ENCODE measurements at places on chromosomes 2 and 18.
A peak's percentile ranks its signal among the peaks of the same experiment; 100 is the strongest.

DNA sequence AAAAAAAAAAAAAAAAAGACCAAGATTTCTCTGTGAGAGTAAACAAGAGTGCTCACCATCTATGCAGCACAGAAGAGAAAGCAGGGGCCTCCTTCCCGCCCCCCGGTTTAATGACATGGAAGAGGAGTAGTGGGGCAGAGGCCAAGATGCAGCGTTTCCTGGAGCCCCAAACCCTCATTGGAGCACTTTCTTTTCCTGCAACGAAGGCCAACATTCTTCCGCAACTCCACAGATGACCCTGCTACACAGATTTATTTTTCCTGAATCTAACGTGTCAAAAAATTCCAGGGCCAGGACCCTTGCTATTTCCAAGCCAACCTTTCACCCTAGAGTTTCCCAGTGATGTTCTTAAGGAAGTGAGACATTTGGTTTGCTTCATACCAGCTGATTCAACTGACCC lies 189.6 kb downstream of the MIB1 start:
- DNase-seq, result no peak

DNA sequence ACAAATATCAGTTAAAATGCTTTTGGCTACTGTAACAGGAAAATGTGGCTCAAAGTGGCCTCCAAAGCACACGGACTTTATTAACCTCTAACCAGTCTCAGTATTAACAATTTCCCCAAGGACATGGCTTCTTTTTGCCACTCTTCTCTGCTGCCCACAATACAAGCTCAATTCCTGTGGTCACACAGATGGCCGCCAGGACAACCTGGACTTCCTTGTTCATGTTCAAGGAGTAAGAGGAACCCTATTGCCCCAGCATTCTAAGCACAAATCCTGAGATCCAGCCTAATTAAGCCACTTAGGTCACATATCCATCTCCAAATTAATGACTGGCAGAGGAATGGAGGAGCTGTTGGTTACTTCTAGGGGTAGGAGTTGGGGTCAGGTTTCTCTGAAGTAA lies 38.2 kb downstream of the AOX1 start:
- no peak for DNase-seq

DNA sequence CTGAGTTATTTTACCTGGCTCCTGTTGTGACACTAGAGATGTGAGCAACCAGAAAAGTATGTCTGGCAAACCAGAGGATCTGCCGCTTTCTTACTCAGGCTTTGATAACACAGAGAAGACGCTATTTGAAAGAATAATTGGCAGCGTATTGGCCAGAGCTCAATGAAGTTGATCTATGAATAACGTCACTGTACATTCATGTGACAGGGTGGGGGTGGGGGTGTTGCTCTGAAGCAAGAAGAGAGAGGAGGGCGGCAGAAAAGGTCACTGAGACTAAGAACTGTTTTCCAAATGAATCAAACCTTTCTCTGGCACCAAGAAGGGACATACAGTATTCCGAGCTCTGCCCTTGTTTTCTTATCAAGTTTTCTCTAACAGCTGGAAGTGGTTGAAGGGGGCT lies 1.7 kb upstream of the ONECUT2 start:
- DNase-seq, result no peak

DNA sequence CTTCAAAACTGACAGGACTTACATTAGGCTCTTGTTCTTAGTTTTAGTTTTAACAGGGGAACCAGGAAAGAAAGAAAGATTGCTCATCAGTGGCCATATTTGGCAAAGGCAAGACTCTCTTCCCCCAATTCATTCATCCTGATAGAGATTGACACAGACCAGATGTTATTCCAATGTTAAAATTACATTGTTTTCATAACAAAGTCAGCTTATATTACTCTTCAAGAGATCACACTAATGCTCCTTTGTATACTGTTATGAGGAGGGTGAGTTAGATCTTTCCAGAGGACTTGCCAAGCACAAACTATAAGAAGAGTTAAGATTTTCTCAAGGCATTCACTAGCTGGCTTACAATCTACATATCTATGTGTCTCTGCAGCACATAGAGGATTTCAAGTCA lies 252.1 kb downstream of the SLC8A1 start:
- DNase-seq, result no peak

DNA sequence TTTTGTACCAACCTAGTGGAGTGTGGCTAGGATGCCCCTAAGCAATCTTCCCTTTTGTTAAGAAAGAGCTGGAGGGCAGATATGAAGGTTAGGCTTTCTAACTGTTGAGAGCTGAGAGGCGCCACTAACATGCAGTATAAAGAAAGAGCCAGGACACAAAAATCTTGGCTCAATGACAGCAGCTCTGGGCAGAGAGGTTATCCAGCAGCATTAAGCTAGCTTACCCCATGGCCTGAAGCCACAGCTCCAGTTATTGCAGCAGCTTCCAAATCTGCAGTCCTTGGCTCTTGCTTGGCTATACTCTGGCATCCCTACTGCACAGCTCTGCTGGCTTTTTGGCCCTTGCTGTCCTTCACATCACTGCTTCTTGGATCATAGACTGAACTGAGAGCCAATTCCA lies 213.4 kb downstream of the GPD2 start:
- DNase-seq, result no peak

GRCh38 chr2:106886916-106887758 lies 1.2 kb upstream of the ST6GAL2 start:
- no peak for DNase-seq

DNA sequence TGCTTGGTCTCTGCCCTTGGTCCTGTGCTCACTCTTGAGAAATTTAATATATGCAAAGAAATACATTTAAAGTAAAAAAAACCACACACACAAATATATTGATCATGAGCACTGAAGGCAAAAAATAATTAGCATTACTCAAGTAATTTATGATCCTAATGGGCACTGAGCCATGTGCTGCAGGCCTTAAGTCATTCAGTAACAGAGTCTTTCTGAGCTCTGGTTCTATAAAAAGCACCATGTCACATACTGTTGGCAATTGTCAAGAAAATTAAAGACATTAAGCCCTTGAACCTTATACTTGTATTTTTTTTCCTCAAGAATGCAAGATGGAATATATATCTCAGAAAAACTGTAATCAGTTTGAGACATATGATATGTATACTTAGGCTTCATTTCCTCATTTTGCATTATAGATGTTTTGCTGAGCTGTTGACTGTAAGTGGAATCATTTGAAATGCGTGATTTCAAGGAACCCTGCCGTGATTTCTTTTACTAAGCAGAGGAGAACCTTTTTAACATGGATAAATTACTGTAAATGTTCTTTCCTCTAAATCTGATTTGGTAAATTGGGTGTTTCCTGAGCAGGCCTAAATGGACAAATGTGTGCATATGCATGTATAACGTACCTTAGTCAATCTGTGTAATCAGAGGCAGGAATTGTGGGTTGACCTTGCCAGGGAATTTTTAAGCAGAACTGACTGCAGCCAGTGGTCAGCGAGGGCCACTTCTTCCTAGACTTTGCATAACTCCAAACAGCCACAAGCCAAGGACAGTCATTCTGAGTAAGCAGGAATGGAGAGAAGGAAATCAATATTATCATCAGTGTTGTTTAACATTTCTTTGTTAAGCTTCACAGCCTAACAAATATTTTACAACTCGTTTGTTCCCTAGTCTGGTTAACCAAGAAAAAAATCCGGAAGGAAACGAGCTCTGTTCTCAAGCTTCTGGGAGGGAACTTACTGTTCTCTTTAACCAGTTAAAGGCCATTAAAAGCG lies 191.5 kb upstream of the ATP5MC3 start:
- DNase-seq, result no peak

- no peak for DNase-seq
Observed at GRCh38 chr2:223815884-223816570, 21.4 kb downstream of the AP1S3 start.

DNA sequence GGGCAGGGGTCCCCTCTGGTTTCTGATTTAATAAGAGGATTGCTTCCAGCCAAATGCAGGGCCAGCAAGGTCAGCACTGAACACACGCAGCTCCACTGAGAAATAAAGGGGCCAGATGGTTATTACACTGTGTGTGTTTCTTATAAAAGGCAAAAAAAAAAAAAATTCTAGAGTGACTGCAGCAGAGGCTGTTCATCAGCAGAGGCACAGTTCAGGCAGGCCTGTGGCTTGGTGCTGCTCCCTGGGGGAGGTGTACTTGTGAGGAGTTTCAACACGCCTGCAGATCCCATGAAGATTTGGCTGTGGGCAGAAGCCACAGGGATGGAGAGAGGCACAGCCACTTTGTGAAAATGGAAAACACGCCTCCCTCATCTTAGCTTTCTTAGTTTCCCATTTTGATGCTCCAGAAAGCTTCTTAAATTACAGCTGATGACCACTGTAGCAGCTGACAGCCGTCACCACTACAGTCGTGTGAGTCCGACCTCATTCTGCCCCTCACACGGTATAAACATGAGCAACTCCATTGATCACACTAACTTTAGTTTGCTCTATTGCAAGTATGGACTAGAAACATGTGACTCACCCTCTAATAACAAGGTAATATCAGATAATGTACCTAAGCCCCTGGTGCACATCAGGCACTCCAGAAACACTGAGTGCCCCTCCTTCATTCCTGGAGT lies 726.5 kb upstream of the RAB6C start:
- DNase-seq, result no peak

DNA sequence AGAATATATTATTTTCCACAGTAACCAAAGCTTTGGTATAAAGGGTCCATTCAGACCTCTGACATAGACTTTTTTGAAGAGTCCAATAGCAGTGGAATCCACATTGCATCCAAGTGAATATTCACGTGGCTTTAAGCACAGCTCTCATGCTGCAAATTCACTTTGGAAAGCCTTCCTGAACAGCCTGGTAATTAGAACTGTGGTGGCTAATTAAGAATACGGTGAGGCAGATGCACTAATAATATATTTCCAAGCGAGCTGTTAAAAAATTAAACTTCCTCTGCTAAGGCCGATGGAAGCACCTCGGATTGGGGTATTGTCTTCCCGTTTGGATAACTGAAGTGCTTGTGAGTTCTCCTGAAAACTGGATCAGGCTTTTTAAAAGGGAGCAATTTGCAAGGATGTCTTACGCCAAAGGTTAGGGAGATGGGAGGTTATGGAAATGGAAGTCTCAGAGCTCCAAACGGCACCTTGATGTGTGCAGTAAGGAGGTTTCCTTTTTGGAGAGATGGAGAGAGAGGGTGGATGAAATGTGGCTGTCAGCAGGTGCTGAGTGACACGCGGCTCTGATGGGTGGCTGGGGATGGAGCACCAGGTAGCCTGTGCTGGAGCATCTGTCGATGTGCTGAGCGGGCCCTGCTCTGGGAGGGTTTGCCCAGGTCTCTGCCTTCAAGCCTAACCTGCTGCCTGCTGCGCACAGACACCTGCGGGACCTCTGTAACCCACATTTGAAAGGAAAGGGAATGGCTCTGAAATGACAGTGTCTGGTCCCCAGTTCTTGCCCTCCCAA lies 37.5 kb downstream of the CABLES1 start:
- DNase-seq, result no peak

GRCh38 chr2:166419616-166419934 lies 43.8 kb upstream of the SCN9A start:
- DNase-seq, result no peak

- no peak for DNase-seq
Observed at GRCh38 chr2:130720036-130720435, 8.8 kb upstream of the GPR148 start.

- DNase-seq, result no peak
Observed at GRCh38 chr2:31271851-31272267, 37.9 kb downstream of the EHD3 start.

- no peak for DNase-seq
Observed at GRCh38 chr2:159561786-159562185, 54.6 kb downstream of the BAZ2B start.

DNA sequence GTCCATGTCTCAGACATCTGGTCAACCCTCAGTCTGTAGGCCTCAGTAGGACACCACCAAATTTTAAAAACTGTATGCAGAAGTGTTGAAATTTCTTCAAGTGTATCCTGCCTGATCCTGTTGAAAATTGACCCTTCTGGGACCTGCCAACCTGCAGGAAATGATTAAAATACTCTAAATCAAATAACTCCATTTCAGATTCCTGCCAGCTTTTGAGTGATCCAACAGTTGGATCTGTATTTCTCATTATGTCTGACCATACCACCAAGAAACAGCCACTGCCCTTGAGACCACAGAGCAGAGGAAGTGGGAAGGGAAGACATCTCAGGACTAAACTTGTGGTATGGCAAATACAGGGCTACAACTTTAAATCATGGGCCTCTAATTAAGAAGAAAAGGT lies 113.4 kb downstream of the ANTXR1 start:
- no peak for DNase-seq

GRCh38 chr2:179446476-179447141 lies 182.0 kb upstream of the SESTD1 start:
- DNase-seq, result no peak

DNA sequence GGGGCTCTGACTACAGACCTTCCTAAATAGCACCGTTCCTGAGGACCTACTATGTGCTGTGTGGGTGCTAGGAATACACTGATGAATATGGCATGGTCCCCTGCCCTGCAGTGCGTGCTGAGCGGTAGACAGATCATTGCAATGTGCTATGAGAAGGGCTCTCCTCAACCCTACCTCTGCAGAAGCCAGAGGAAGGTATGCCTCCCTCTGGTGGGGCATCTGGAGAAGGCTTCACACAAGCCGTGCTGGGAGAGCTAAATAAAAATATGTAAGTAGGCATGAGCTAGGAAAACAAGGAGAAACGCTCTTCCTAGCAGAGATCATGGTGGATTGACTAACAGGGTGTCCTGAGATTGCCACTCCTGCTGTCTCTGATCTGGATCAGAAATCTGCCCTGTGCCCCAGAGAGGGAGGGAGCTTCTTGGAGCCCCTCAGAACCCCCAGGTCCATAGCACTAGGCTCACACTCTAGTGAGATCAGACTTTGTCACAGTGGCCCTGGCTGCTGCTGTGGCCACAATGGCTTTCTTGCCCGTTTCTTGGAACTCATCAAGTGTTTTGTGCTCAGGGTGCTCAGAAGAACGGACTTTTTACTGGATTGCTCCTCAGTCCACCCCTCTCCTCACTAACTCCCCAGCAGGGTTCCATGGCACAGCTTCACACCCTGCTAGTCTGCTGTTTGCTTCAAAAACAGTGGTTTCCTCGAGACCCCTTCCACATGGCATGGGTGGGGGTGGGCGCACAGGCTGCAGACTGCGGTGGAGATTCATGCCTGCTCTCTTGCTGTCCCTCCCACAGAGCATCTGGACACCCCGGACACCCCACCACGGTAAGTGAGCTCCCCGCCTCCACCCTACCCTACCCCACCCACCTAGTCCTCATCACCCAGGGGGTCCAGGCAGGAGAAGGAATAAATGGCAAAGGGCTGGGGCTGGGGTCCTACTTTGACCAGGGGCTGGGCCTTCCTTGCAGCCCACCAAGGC lies 14.2 kb downstream of the SIGLEC15 start:
- peak; percentile 20 for DNase-seq

GRCh38 chr2:42054714-42055430 lies 7.1 kb downstream of the PKDCC start:
- DNase-seq, result no peak

DNA sequence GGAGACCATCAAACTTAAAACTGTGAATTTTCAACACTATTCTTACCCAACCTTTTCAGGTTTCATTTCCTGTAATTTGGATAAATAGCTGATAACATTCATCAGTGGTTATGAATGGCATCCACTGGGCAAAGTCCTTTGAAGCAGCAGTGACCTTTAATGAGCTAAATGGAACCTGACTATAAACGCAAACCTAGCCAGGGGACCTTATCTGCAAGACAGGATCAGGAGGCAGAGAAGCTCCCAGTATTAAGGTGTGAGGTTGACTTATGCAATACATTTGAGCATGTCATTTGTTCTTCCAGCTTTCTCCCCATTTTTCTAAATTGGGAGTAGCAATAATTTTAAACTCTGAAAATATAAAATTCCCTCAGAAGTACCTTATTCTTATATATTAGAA lies 38.4 kb downstream of the CREG2 start:
- no peak for DNase-seq

All from stimulated activated naive CD4-positive, alpha-beta T cell (primary cell).